Iris pigment epithelial cell (primary cell): ENCODE measurements at places on chromosomes 12 and 14.

DNA sequence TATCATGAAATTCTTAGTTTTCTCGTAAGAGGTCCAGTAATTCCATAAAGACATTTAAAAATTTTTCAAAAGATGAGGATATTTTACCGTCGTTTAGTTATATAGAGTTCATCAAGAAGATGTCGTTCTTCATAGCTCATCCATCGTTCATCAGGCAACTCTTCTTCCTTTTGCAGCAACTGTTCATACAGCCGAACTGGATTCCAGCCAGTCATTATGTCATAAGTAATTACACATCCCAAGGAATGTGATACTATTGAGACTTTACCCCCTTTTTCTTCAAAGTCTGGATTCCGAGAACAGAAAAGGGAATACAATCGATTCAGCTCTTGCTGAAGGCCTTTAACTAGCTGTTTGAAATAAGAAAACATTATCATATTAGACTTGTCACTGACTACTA is 90.3 kb downstream of the DDHD1 start:
- DNase-seq: peak; percentile 58

DNA sequence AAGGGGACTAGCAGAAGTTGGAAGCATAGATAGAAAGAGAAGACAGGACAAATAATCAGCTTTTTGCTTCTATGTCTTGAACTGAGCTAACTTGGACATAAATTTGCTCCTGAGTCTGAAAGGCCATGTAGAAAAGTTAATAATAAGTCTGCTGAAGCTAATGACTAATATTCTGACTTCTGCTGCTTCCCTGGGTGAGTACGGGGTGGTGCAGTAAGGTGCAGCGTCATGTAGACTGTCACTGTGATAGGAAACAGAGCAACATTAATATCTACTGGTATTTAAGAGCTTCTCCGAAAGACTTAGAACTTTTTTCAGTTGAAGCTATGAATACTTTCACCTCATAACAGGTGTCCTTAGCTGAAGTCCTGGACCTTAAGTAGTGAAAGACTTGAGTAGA is 34.1 kb upstream of the CPM start:
- DNase-seq: no peak

DNA sequence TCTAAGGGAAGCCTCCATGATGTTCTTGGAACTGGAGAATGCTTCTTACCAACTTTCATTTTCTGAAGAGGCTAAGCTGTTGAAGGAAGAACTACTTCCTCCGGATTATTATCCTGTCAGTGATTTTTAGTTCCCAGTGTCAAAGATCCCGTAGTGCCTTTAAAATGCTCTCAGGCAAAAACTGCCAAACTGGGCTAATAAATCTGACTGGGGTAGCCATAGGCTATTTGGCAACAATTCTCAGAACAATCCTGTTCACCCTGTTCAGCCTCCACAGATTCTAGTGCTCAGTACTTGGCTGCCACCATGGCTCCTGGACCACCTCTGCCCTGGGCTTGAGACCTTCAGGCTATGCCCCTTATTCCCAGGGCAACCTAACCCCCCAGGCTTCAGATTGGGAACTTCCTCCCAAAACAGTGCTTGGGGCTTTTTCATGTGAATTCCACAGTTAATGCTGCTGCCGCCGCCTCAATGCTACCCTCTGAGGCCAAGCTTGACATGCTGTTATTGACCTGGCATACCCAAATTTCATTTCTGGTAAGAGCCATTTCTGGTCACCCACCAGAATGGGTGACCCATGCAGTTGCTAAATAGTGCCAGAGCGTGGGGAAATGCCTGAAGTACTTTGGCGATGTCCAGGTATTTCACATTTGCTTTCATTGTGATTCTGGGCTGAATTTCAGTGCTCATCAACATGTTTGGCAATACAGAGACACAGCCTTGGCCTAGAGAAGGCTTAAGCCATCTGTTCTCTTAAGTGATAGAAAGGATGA is 110.0 kb upstream of the ARHGAP5 start:
- DNase-seq: no peak

GRCh38 chr12:132144115-132144809 is at the start of the genes DDX51 and NOC4L:
TSS of gene DDX51 (minus strand) at chr12:132144319. CDS start at chr12:132144296, 23 bp downstream.
TSS of gene NOC4L (plus strand) at chr12:132144457. CDS start at chr12:132144489, 32 bp downstream.
- peak; percentile 92 for DNase-seq

GRCh38 chr12:102454808-102455760 is 25.3 kb downstream of the IGF1 start:
- DNase-seq: peak; percentile 5

GRCh38 chr14:68771631-68772030 is 21.2 kb downstream of the ZFP36L1 start:
- DNase-seq: no peak

DNA sequence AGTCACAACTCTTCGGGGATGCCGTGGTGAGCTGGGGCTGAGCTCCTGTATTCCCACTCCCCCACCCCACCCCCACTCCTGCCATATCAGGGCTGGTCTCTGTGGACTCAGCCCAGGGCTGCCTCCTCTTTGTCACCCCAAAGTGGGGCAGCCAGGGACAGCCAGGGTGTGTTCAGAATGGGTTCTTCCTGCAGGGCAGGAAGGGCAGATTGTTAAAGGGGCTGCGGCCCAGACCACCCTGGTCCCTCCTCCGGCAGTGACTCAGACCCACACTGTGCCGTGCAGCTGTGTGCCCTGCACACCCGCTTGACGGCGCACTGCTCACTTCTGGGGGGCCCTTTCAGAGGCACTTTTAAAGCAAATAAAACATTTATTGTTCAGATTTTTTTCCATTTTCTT is 9.3 kb downstream of the SLC48A1 start:
- no peak for DNase-seq

GRCh38 chr14:101456246-101457175 is 104.8 kb upstream of the DIO3 start:
- DNase-seq: no peak

GRCh38 chr14:105498430-105499255 is 7.6 kb downstream of the TEDC1 start:
- DNase-seq: no peak
